NT2/D1 (cell line): ENCODE measurements at places on chromosomes 2 and 18.

- no peak for DNase-seq
Measured at GRCh38 chr2:58572731-58573130, 331.6 kb upstream of the FANCL start.

- no peak for DNase-seq
Measured at GRCh38 chr2:182128821-182129707, 143.4 kb downstream of the PPP1R1C start.

DNA sequence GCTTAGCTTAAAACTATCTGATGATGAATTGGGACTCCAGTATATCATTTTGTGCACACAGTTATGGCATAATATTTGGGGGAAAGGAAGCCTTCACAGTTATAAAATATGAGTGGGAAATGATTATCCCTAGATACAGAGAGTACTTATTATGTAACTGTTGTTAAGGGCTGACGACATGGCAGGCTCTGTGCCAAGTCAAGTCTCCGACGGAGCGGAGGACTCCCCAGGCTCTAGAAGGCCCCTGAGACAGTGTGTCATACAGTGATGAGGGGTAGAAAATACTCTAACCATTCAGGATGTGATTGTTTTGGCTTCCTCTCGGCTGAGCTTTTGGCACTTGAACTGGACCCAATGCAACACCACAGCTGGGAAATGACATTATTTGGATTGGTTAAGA is 211.8 kb downstream of the SLC8A1 start:
- no peak for DNase-seq

DNA sequence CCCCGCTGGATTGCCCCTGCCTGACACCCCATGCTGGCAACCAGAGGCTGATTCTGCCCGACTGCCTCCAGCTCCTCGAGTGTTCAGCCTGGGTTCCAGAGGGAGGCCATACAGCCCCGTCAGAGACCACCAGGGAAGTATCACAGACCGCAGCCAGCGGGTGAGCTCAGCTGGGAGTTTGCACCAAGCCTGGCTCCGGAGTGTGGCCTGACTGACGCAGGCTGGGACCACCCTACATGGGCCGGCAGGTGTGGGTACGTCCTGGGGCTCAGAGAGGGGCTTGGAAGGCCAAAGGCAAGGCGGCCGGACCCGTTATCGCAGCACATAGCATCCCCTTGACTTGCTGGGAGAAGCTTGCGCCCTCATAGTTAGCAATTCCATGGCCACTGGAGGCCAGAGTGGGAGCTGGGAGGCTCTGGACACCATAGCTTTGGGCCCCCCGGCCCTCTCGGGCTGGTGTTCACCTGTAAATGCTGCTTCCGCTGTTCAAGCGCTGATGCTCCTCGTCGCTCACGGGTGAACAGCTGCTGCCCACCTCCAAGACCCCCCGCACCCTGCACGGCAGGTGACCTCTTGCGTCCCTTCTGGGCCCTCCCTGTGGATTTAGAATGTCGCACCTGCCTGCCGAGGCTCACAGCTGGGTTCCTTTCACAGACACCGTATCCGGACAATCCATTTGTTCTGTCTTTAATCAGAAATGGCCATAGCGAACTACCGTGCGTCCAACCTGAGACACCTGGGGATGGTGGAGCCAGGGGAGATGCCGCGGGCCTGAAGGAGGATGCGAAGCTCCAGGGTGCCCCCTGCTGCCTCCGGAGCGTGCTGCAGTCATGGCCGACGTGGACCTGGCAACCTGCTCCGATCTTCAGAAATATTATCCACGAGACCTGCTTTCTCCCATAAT is 31.2 kb upstream of the SLC66A3 start:
- DNase-seq: peak; percentile 66

GRCh38 chr2:206989311-206989710 is 50.0 kb downstream of the CPO start:
- DNase-seq: peak; percentile 28

DNA sequence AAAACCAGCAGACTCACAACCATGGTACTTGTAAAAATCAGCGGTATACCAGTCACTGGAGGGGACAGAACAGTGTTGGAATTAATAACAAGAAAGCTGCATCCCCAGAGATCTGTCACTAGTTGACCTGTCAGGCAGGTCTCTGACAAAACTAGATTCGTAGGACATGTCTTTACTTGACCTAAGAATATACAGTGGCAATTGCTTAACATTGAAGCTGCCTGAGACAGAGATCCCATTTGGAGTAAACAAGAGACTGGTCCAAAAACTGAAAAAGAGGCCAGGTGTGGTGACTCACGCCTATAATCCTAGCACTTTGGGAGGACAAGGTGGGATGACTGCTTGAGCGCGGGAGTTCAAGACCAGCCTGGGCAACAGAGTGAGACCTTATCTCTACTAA is 7.2 kb upstream of the SS18 start:
- no peak for DNase-seq

- no peak for DNase-seq
Measured at GRCh38 chr2:30385327-30385726, 61.7 kb upstream of the LCLAT1 start.

GRCh38 chr2:46555011-46555410 is 75.6 kb downstream of the TMEM247 start:
- DNase-seq: peak; percentile 56

DNA sequence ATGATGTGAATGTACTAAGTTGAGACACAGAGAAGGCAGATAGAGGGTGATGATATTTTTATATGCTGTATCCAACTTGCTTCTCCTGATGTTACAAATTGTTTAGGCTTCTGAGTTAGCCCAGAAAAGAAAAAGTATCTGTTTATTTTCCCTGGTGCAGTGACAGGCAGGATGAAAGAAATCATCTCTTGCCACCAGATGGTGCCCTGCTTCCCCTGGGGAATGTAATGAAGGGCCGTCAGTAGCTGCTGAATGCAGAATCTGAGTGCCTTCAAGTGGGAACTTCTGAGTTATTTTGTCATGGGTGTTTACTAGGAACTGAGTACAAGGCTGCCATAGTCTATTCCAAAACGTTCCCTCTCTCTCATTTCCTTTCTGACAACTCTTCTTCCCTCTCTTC is 525.6 kb downstream of the MBD2 start:
- peak; percentile 20 for DNase-seq

- DNase-seq: no peak
Measured at GRCh38 chr2:105809097-105809473, 64.4 kb downstream of the NCK2 start.

GRCh38 chr2:71647356-71647755 is 194.0 kb downstream of the DYSF start:
- DNase-seq: no peak

- DNase-seq: no peak
Measured at GRCh38 chr2:205937211-205937610, 148.8 kb downstream of the INO80D start.

DNA sequence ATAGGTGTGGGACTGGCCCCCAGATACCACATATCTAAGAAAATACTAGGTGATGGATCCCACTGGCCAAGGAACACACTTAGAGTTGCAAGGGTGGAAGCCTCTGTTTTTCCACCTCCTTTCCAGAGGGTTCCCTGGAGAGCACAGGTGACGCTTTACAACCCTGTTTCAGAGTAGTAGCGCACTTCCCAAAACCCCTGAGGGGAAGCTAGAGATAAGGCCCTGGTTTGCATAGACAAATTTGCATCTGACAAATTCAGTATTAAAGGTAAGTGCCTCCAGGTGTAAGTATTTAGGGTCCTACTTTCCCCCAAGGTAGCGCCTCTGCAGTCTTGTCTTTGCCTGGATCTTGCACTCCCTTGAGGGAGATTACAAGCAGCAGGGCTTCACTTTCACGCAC is 474 bp upstream of the CERKL start:
- no peak for DNase-seq

DNA sequence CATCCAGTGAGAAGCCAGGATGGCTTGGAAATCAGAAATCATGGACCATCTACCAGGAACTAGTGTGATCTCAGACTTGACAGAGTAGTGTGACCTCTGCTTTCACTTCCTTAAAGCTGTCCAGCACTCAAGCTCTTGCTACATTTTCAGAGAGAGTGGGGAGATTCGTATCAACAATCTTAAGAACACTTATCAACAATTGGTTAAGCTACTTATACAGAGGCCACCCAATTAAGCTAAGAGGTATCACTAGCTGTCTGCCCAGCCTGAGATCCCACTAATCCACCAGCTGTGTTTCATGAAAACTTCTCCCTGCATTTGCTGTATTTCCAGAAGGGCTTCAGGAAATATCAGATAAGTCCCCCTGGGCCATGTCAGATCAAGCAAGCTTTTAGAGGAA is 4.2 kb downstream of the RPRM start:
- DNase-seq: no peak

GRCh38 chr18:13756261-13756660 is 29.8 kb downstream of the RNMT start:
- DNase-seq: no peak

- DNase-seq: no peak
Measured at GRCh38 chr2:150126143-150126740, 361.2 kb downstream of the RND3 start.

GRCh38 chr18:75339936-75340605 is 87.4 kb downstream of the SMIM21 start:
- no peak for DNase-seq

GRCh38 chr2:132448771-132449170 is 32.2 kb downstream of the GPR39 start:
- DNase-seq: peak; percentile 23

GRCh38 chr2:190678444-190679162 is 29.7 kb downstream of the NAB1 start:
- no peak for DNase-seq

GRCh38 chr2:68653538-68653982 is 10.2 kb downstream of the PROKR1 start:
- DNase-seq: peak; percentile 18

DNA sequence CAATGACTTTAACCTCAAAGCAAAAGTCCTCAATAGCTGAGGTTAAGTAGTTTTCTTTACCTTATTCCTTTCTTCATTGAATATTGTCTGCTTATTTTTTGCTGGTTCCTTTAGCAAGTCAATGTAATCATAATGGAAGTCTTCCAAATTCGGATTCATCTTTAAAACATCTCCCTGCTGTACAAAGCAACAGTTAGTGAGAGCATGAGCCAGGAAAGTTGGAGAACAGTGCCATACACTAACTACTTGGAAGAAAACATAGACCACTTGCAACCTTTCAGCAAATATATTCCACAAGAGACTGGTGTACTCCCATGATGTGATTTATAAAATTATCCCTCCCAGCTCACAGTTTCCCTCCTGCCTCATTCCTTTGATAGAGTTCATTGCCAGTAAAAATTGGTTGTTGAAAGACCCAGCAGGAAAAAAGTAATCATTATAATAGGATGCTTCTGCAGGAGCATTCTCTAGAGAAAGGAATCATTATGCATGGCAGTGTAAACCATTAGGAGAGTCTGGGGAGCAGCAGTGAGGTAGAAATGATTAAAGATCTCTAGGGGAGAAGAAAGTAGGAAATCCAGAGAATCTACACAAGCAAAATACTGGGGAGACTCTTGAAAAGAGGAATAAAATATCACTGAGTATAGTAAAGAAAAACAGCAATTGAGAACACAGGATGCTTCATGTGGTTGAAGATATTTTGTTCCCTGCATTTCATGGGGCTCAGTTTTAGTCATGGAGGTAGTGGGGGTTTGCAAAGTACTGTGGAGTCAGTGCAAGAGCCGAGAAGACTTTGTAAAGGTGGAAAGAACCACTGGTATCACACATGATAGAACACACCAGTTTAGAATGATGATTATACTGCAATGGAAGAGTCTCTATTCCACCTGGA is 38.6 kb upstream of the TTN start:
- DNase-seq: no peak

GRCh38 chr2:102509749-102510148 is 36.7 kb downstream of the SLC9A4 start:
- DNase-seq: no peak

- peak; percentile 28 for DNase-seq
Measured at GRCh38 chr2:51710222-51710621, 678.3 kb upstream of the NRXN1 start.

- DNase-seq: no peak
Measured at GRCh38 chr2:17754773-17755425, 961 bp downstream of the GEN1 start.

DNA sequence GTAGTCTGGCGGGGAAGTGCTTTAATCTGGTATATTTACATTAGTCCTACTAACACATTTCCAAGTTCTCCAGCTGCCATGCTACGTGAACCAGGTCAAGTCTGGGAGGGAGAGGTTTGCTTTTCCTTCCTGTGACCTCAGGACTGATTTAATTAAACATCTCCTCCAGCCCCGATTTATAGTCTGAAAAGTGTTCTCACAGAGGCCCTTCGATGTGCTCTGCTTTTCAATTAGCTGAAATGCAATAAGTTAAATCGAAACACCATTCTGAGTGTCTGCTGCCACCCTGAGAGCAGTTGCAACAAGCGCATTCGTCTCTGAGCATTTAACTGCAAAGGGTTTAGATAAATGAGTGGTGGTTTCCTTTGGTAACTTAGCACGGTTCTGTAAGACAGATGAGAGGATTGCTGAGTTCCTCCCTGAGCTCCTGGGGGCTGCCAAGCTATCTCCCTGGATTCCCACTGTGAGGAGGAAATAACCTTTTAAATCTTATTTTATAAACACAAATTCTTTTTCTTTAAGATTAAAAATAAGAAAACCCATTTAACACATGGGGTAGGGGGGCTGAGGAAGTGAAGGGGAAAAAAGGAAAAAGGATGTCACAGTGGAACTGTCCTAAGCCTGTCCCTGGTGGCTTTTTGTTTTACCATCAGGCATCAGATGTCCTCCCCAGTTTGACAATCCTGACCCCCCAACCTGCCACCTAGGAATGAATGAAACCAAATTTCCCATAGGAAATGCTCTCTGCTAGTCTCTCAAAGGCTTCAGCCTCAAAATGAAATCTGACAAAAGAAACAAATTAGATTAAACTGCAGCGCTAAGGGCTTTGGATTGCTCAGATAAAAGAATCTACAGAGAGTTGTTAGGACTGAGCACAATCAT is 56.5 kb upstream of the CREB1 start:
- peak; percentile 65 for DNase-seq

GRCh38 chr2:39127973-39128372 is 7.1 kb upstream of the SOS1 start:
- no peak for DNase-seq

DNA sequence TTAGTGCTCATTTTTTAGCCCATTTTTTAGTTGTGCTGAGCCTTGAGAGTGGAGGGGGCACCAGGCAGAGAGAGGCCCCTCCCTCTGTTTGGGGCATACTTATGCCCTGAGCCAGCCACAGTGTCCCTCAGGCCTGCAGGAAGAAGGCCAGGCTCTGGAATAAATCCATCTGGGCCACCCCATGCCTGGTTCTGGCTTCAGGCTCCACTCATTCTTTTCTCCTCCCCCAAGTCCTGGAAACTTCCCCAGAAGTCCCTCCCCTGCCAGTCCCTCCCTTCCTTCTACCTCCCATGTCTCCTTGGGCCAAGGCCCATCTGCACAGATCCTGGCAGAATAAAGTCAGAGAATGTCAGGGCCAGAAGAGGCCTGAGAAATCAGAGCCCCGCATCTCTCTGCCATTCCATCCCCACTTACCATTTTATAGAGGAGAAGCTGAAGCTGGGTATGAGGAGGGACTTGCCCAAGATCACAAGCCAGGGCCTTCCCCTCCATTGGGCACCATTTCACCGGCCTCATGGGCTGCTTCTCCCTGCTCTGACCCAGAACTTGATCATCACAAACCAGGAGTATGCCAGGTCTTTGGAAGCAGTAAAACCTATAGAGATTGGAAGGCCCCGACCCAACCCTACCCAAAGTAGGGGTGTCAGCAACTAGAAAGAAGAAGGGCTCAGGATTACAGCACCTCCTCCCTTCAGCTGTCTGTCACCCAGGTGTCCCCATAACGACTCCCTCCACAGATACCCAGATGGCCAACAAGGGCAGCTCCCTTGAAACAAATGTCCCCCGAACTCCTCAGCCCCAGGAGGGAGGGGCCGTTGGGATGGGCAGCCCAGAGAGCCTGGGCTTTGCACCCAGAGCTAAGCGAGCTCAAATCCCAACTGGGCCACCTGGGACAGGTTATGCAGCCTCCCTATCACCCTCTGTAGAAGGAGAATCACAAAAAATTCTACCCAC is 108.4 kb downstream of the POLR1A start:
- no peak for DNase-seq
